ENCODE measurements at places on chromosomes 5 and 9.

GRCh38 chr5:137113939-137114338 is 385.2 kb downstream of the SPOCK1 start:
- no peak for DNase-seq

- DNase-seq = no peak
Observed at GRCh38 chr9:93220627-93221026, 36.7 kb downstream of the WNK2 start.

- peak; percentile 87 for DNase-seq
Observed at GRCh38 chr9:69168709-69169217, 5.3 kb upstream of the TJP2 start.

GRCh38 chr5:179801304-179802206 is 5.1 kb downstream of the MGAT4B start:
- peak; percentile 82 for DNase-seq

- peak; percentile 59 for DNase-seq
Observed at GRCh38 chr5:30871196-30871595, 322.3 kb upstream of the CDH6 start.

DNA sequence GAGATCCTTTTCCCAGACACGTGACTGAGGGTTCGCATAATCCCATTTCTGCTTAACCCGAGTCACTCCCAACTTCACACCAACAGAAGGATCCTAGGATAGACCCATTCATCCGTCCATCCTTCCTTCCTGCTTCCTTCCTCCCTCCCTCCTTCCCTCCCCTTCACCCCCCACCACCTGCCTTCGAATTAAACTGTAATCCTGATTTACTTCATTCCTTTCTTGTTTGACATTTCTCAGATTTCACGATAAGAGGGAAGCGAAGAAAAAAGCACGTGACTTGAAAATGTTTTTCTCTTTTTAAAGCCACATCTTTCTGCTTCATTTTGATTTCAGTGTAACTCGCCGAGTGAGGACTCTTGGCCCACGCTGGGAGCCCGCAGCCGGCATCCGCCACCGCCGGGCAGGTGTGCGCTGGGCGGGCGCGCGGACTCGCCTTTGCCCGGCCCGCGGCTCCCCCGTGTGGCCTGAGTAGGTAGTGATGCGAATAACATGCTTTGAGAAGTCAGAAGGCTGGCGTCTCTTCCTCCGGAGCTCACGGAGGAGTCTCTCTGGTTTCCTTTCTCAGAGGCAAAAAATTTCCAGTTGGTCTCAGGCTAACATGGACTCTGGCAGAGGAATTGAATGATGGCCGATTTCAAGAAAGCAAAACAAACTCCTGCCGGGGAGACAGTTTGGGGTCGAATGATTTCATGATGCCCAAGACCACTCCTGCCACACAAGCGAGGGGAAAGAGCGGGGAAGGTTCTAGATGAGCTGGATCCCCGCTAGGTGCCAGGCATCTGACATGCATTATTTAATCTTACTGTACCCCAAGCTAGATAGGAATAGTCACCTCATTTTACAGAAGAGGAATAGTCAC is 117.7 kb downstream of the SLC12A2 start:
- peak; percentile 77 for DNase-seq

GRCh38 chr9:21281275-21281674 is 23.8 kb downstream of the IFNA5 start:
- DNase-seq = no peak

- DNase-seq = no peak
Observed at GRCh38 chr5:141941307-141941706, 16.7 kb downstream of the PCDH12 start.

DNA sequence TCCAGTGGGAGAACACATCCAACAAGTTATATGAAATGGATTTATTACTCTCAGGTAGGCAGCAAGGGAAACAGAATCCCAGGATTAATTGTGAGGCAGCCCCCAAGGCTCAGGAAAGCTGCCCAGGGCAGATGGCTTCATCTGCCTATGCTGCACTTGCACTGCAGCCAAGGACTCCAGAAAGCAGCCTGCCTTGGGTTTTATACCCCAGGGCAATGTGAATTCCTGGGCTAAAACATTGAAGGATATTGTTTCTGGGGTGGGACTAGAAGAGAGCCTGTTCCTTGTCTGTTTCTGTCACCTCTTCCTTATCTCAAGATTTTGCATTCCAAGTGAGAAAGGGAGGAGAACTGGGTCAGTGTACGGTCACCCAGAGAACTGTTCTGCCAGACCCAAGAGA is 8.8 kb upstream of the CCL27 start:
- no peak for DNase-seq

DNA sequence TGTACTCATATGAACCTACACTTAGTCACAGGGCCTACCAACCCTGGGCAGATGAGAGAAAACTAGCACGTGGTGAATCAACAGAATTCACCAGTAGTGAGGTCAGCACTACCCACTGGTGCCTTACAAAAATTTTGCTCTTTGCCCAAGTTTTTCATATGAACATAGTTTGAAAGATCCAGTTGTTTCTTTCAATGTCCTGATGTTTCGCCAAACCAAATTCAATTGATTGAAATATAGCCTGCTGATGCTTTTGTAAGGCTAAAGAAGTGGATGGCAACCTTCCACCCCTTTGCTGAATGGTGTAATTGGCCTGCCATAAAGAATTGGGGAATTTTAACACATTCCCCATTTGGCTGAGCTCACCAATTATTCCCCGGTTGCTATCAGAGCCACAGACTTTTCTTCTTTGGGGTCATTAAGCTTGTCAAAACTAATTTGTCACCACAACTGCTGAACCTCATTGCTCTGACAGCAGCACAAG is 339.2 kb downstream of the GLIS3 start:
- no peak for DNase-seq

DNA sequence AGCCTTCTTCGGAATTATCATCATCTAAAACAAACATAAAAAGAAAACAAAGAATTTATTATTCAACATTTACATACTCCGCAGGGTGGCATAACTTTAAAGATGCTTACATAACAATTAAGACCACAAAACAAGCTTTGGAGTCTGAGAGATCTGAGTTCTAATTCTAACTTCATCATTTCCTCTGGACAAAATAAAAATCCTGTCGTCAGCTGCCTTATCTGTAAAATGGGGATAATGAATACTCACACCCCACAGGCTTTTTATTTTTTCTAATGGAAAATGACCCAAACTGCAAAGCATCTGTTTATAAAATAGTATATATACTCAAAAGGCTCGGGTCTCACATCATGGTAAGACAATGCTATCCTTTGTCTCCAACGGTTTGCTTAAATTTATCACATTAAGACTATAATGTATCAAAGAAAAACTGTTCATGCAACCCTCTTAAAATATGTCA is 4.3 kb downstream of the ARRDC3 start:
- DNase-seq = no peak

GRCh38 chr5:88827997-88828396 is 55.0 kb downstream of the MEF2C start:
- no peak for DNase-seq

DNA sequence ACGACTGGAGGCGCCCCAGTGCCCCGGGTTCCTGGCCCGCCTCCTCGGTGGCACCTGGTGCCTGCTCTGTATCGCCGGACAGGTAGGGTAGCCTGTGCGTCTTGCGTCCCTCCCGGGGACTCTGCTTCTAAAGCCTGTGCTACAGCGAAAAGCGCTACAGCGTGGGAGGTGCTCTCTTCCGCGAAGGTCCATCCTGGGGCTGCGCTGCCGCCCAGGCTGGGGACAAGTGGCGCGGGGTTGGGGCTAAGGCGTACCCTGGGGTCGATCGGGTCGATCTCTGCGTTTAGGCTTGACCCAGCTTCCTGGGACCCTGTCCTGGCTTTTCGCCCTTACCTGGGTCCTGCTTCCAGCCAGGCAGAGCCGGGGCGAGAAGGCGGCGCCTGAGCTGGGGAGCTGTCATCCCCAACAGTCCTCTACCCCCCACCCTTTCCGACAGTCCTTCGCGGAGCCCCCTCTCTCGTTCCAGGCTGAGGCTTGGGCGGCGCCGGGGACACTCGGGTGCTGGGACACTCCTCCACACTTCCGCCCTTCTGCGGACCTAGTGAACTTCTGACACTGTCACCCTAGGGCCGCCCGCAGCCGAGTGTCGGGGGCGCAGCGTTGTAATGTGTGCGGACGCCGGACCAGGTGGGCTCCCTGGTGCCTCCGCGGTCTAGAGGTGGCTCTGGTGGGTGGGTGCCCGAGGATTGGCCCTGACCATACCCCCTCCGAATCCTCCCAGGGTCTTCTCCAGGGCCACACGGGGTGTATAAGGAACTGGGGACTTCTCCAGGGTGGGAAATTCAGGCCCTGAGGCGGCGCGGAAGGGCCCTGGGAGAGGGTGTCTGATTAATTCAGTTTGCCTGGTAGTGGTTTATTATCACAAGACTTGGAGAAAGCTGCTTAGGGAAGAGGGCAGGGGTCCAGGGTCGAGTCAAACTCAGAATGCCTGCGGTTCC is 328.2 kb downstream of the SH3GL2 start:
- DNase-seq = peak; percentile 50

- DNase-seq = no peak
Observed at GRCh38 chr5:64145216-64145895, 20.3 kb upstream of the RNF180 start.
